Hematopoietic multipotent progenitor cell treated with erythropoietin and hydrocortisone succinate and interleukin-3 and kit ligand, for 17 days (in vitro differentiated cells): ENCODE measurements at places on chromosomes 7 and 10.

DNA sequence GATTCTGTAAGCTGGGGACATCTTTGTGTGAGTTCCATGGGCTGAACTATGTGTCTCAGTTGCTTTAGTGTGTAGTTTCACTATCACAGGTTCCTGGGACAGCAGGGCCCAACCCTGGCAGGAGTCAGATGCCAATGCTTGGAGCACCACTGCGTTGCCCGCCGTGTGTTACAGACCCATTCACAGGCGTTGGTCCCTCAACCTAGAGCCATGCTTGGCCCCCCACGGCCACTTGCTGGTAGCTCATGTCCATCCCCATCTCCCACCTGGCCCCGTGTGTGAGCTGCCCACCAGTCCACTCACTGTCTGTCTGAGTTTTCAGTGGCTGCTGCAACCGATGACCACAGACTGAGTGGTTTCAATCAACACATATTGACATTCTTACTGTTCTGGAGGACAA is 546.9 kb downstream of the TCERG1L start:
- no peak for DNase-seq

- no peak for DNase-seq
These were observed 29.9 kb upstream of the ZNF273 start for GRCh38 chr7:64873155-64873500.

DNA sequence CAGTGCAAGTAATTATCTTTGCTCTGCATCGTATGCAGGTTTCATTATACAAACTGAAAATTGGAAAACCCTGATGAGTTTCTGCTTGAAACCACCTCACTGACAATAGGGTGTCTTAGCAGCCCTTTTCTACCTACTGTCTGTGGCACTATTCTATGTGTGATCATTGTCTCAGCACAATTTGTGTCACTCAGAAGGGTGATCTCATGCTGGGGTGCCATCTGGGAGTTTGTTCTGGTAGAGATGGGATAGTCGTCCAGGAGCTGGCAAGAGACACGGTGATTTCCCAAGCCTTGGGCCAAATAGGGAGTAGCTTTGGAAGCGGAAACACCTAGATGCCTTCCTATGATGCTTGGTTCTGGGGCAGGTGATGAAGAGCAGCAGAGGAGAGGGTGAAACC is 186.3 kb downstream of the FRMD4A start:
- no peak for DNase-seq

DNA sequence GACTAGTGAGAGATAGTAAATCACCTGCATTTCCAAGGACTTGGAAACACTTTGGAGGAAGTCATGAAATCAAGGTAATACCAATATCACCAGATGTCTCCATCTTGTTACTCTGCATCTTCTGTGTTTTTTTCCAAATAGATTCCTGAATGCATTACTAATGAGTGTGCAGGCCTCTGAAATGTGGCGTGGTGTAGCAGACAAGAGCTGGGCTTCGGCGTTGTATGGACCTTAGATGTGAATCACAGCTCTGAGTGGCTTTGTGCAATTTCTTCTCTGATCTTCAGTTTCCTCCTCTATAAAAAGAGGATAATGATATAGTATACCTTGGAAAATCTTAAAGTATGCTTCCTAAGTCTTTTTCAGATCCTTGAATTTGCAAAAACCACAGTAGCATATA is 9.6 kb upstream of the MYPN start:
- no peak for DNase-seq

DNA sequence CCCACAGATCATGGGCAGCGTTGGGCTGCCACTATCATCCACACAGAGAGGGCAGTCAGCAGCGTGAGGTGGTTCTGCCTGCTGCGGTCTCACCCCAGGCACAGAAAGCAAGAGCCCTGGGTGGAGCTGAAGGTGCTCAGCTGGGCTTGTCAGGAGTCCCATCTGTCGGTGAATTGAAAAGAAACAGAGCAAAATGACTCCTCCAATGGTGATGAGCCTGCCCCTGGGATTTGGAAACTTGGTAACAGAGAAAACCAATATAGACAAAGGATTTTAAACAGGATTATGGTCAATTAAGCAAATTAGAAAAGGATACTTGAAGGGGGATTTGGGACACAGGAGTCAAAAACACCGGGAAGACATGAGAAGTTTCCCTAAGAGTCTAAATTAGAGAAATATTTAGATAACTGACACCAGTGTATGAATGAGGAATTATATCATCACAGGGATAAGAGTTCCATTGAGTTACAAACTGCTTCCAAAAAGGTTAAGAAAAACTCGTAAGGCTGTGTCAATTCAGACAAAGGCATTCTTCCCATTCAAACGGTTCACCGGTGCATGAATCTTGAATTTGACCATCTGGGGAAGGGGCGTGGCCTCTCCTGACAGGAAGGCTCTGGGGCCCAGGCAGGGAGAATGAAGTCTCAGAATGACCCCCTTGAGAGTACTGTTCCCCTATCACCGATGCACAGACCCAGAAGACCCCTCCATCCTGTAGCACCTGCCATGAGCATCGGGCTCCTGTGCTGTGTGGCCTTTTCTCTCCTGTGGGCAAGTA is 70.0 kb upstream of the PRSS58 start:
- DNase-seq, result no peak

- DNase-seq, result no peak
These were observed 392.1 kb upstream of the PODXL start for GRCh38 chr7:131948434-131949053.

GRCh38 chr10:101934686-101935305 is 91.2 kb upstream of the KCNIP2 start:
- no peak for DNase-seq

DNA sequence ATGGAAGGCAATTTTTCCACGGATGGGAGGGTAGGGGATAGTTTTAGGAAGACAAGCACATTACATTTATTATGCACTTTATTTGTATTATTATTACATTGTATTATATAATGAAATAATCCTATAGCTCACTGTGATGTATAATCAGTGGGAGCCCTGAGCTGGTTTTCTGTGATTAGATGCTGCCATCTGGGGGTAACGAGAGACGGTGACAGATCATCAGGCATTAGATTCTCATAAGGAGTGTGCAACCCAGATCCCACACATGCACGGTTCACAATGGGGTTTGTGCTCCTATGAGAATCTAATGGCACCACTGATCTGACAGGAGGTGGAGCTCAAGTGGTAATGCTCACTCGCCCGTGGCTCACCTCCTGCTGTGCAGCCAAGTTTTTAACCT is 103.9 kb upstream of the STK17A start:
- no peak for DNase-seq

DNA sequence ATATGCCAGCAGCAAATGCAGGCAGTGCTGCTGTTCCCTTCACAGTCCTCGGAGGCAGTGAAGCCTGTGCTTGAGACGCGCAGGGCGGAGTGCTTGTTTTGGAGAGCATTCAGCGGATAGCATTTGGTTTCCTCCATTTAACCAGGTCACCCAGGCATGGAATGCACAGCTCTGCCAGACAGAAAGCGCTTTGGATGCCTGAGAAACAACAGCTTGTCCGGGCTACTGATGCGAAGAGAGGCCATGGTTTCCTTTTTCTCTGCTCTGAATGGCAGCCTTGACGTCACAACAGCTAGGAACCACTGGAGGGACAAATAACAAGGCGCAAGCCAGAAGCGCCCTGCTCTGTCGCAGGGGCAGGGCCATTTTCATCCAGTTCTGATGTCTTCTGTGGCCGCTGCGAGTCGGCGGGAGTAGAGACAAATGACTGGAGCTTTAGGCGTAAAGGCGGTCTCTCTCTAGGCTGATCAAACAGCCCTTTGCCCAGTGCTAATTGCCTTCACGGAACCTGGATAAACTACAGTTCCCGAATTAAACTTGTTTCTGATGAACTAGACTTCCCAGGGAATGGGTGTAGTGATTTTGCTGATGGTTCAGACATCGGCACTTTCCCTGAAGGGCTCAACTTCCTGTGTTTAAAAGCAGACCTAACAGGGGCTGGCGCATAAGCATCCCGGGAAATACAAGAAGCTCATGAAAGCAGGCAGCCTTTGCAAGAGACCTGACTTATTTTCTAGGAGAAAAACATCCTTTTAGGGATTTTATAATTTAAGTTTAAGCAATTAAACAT is 187.6 kb upstream of the KLF14 start:
- no peak for DNase-seq

DNA sequence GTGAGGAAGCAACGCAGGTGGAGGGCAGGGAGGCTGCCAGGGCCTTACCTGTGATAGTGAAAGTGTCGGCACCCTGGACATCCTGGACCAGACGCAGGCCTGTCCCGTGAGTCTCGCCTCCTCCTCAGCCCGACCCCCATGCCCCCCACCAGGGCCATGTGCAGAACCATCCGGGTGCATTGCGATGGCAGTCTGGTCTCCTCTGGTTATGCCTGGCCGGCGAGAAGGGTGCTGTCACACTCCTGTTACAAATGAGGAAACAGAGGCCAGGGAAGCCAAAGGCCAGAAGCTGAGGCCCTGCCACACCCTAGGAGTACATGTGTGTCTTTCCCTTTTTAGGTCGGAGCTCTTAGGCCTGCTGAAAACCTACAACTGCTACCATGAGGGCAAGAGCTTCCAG is 7.2 kb downstream of the DEPP1 start:
- no peak for DNase-seq

DNA sequence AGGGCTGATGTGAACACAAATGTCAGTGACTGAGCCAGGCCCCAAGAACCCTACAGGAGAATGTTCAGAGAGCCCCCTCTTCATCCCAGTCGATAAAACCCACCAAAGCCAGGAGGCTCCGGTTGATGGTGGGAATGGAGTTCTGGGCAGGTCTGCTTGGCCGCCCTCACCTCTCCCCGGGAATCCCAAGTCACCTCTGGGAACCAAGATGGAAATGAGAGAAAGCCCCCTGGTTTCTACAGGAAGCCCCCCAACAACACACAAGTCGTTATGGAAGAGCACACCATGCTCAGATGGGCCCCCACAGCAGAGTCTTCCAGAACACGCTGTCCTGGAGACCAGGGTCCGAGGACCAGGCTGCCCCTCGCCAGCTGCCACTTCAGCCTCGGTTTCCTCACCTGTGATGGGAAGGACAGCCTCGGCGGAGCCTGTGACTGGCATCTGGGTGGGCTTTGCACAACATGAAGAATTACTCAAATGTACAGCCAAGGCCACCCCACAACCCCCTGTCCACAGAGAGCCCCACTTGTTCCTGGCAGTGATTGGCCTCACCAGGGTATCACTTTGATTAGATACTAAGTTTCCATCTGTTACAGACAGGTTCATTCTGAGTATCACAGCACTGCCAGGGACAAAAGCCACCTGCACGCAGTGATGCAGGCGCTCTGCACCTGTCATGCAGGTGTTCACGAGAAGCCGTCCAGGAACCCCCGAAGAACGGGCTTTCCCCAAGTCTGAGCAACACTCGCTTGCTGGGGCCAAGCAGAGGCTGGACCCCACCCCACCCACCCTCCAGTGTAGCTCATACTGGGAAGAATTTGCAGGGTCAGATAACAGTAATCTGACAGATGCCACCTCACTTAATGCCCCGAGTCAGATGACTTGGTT is 57.6 kb downstream of the MKI67 start:
- no peak for DNase-seq

DNA sequence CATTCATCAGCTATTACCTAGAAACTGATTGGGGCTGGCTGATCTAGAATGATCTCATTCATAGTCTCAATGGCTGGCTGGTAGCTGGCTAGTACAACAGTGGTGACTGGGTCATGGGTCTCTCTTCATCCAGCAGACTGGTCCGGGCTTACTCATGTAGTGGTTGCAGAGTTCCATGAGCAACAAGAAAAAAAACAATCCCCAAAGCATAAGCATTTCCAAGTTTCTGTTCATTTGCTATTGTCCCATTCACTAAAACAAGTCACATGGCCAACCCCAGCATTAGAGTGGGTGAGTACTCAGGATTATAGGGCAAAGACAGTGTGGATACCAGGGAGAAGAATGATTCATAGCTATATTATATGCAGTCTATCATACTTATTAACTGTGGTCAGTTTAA is 85.2 kb upstream of the SEMA3C start:
- DNase-seq, result no peak

DNA sequence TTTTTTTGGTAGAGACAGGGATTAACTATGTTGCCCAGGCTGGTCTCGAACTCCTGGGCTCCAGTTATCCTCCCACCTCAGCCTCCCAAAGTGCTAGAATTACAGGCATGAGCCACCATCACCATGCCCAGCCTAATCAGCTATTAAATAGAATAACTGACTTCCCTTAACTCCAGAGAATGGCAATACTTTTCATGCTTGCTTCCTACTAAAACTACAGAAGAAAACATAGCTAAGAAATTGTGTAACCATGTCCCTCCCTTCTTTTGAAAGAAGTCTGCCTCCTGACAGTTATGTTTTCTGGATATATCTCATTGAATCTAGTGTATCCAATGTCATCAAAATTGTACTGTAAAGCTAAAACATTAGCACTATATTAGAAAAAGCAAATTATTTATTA is 95.6 kb downstream of the KMT2C start:
- no peak for DNase-seq

DNA sequence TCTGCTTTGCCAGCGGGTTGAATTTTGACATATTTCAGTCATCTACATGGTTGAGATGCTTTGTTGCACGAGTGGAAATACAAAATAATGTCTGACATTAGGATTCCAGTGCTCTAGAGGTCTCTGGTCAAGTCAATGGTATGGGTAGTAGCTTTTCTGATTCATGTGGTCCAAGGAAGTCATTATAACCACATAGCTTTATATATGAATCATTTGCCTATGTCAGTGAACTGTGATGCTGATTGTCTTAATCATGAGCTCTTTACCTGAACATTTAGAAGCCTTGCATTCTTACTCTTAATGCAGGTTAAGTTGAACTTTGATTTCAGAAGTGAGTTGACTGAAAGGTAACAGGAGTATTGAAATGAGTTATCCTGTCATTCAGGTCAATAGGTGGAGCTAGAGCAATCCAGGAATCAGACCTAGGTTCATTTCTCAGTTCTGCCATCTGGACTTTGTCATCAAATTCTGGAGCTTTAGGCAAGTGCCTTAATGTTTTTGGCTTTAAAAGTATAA is 3.3 kb downstream of the MAPK8 start:
- DNase-seq, result peak; percentile 28

DNA sequence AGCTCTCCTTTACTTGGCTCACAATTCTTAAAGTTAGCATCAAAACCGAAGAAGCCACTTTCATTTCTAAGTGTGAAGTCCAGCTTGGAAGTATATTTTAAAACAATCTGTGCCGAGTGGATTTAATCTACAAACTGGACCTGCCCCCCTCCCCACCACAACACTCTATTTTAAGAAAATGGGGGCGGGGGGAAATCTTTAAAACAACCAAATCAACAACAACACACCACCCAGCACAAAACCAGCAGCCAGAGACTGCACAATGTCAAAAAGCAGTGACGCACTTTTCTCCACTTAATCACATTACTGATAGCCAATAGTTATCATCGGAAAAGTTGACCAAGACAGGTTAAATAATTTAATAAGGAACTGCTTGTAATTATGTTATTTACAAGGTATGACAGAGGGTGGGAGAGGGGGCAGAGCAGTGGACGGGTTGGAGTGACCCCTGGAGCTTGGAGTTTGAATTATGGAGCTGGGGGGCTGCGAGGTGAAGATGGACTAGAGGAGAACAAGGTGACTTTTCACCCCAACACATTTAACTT is 2.8 kb downstream of the EBF3 start:
- DNase-seq, result no peak
